Left renal cortex interstitium (tissue), 4 donors: ENCODE measurements at places on chromosomes 16 and 17. TPM values are rescaled to one million over a fixed set of nuclear protein-coding genes. Genes with fewer than 3 reads are reported as not detected.

Gene NPIPA3
- polyA plus RNA-seq, result 5.6 TPM

- no peak for DNase-seq
Measured at GRCh38 chr17:57104461-57105175, 19.6 kb downstream of the AKAP1 start.

Gene ASPHD1
- polyA plus RNA-seq, result 0.91 TPM

GRCh38 chr17:35878361-35878760, 1.8 kb downstream of the CCL5 start:
- no peak for DNase-seq

GRCh38 chr16:30539000-30539964, 4.6 kb upstream of the ZNF747 start:
- DNase-seq, result no peak

DNA sequence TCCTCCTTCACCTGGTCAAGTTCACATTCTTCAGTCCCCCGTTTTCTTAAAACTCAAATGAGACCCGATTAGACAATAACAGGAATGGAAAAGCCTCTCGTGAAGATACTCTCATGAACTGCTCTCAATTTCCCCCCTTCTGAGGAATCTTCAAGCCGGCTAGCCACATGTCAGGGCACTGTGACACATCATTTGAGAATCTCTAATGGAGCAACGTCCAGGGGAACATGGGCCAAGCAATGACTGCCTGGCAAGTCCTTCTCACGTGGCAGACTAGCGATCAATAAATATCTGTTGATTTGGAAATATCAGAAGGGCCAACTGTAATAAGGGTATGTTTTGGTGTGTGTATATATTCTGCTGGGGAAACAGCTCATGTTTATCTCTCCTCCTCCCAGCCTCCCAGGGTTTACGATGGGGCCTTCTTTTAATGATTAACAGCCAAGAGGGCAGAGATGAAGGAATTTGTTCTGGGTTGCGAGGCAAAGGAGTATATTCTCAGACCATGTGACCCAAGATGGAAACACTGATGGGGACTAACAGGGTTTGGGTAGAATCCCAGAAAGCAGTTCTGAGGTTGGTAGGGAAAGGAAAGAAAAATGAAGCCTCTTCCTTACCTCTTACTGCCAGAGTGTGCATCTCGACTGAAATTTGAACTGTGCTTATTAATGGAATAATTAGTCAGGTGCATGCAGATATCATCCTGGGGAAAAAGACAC, 21.4 kb downstream of the TTLL6 start:
- no peak for DNase-seq

- DNase-seq, result no peak
Measured at GRCh38 chr16:9895817-9896216, 286.4 kb downstream of the GRIN2A start.

Gene CCL5
- polyA plus RNA-seq, result 1.5 TPM

DNA sequence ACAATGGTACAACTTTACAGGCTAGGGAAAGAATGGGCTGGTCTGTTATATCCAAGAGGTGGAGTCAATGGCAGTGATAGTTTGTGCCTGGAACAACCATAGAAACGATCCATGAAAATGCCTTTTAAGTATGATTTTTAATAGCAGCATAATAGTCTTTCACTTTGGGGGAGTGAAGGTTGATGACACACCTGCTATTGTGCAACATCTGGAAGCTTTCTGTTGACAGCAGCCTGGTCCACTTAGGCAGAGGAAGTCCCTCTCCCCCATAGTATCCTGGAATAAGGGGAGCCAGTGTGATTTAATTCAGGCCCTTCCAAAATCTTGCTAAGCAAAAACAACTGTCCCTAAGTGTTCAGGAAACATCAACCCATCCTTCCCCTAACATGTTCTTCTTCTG, 56.3 kb upstream of the HS3ST4 start:
- DNase-seq, result no peak

Gene SLFN12L
- 0.20 TPM for polyA plus RNA-seq

DNA sequence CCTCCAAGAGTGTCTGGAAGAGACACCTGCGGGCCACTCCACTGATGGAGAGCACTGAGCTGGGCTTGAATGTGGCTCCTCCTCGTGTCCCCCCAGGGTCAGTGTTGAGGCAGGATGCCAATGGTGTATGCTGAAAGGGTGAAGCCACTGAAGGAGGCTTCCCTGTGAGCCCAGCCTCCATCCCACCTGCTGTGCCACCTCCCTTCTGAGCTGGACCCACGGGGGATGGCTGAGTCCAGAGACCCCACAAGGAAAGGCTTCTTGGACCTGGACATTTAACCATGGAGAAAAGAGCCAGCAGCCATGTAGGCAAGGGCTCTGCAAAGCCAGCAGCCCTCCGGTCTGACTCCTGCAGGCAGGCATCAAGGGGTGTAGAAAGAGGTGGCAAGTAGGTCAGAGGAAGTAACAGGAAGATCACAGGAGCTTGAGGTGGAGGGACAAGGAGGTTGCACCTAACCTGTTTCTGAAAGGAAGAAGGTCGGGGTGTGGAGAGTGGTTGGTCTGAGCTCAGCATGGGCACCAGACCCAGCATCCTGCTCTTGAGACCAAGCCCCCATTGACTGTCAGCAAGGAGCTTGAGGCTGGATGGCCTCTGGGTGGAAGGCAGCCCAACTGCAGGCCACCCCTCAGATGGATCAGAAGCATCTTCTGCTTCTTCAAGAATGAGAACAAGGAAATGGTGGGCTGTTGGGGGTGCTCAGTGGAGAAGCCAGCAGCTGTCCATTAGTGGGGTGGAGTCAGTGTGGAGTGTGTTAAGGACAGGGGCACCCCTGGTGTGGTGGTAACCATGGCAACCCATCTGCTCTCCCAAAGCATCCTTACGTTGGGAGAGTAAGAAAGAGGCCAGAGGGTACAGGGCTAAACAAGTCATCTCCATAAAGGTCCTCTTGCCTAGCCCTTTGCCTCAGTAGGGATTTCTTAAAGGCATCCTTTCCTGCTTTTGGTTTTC, 80.7 kb downstream of the PLD6 start:
- DNase-seq, result no peak

GRCh38 chr17:68587847-68588246, 13.3 kb downstream of the FAM20A start:
- DNase-seq, result no peak

DNA sequence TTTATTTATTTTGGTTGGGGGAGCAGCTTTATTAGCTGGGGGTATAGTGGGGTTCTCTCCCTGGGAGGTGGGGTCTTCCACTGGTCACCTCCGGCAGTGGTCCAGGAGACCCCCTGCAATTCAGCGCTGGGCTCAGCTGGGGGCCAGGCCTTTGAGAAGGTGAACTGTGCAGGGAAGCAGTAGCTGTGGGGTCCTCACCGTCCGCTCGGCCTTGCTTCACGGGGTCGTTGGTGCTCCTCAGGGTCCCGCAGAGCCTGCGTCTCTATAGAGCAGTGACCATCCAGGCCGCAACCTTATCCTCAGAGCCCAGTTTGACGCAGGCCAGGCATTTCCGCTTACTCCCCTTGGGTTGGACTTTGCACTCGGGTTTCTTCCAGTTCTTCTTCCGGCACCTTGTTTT, 1954.7 kb downstream of the TP53TG3F start:
- no peak for DNase-seq

Gene KCNH4
- polyA plus RNA-seq, result 0.06 TPM

- no peak for DNase-seq
Measured at GRCh38 chr17:19338031-19338990, 24.2 kb downstream of the B9D1 start.
